ENCODE measurements at places on chromosomes 6 and 20. TPM values are rescaled to one million over a fixed set of nuclear protein-coding genes. Genes with fewer than 3 reads are reported as not detected.

GRCh38 chr6:14180609-14181008, 63.0 kb downstream of the CD83 start:
- H3K36me3 ChIP-seq = no peaks in the 10 kb centered on the region
- DNase-seq = no peak
- no peak overlapping the region for H3K4me3 ChIP-seq
- H3K27me3 ChIP-seq = no peaks in the 10 kb centered on the region
- H3K27ac ChIP-seq = no peak overlapping the region
- no peaks in the 10 kb centered on the region for H3K4me1 ChIP-seq

- no peak for DNase-seq
- H3K36me3 ChIP-seq = no peaks in the 10 kb centered on the region
- no peaks in the 10 kb centered on the region for H3K4me1 ChIP-seq
- H3K27ac ChIP-seq = no peak overlapping the region
- H3K27me3 ChIP-seq = no peaks in the 10 kb centered on the region
Observed at GRCh38 chr6:126182650-126183311, 157.1 kb upstream of the CENPW start.

DNA sequence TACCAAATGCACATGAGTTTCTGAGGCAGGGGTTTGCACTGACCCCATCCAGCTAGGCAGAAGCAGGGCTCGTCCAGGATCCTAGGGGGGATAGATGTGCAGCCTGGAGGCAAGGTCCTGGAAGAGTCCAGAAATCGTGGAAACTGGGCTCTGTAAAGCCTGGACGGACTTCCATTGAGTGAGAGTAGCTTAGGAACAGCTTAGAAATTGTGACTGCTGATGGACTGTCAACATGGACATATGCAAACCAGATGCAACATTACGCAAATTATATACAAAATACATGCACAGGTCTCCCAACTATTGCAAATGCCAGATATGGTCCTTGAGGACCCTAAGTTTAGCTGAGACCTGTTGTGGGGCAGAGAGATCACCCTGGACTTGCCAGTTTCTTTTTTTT, 4.8 kb upstream of the EMILIN3 start:
- H3K27ac ChIP-seq = no peak overlapping the region
- no peak for DNase-seq
- H3K4me3 ChIP-seq = no peak overlapping the region

DNA sequence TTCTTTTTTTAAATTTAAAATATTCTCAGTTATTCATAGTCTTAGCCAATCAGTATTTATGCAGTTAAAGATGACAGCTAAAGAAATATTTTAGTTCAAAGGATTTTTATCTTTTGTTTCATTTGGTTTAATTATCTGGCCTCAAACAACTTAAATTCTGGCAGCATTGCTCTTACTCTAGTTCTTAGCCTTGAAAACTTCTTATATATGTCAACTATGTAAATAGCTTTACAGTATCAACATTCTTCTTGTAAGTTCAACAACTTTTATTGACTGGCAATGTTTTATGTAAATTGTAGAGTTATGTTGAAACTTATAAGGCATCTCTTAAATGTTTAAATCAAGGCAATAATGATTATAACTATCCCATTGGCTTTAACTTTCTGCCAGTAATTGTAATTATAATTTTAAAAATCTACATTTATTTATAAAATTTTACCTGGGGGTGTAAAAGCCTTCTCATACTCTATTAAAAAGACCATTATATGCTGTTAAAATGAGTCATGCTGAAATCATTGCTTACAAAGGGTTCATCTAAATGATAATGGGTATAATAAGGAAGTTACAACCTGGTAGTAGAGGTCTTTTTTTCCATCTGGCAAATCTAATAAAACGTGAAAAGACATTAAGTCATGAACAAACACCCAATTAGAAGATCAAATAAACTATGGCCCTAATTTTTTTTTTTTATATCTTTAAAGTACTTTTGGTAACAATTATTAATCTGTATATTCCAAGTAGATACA, 45.8 kb upstream of the FAM184A start:
- H3K27me3 ChIP-seq = no peaks in the 10 kb centered on the region
- H3K4me3 ChIP-seq = no peak overlapping the region
- no peak overlapping the region for H3K27ac ChIP-seq
- no peaks in the 10 kb centered on the region for H3K4me1 ChIP-seq
- H3K36me3 ChIP-seq = no peaks in the 10 kb centered on the region

DNA sequence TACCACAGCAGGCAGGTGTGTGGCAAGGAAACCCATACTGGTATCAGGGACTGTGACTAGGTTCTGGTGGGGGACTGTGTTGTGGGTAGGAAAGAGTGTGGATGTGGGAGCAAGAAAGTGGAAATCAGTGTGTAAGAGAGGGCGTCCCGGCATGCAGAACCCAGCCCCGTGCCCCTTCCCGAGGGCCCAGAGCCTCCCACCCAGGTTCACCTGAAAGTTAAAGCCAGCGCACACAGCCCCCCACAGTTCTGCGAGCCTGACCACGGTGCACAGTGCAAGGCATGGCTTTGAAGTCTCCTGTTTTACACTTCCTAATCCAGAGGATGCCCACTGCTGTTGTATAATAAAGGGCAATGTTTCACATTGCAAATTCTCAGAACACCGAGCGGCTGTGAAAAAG, 22.7 kb downstream of the MAFB start:
- no peak overlapping the region for H3K4me3 ChIP-seq
- no peak for DNase-seq
- no peak overlapping the region for H3K27ac ChIP-seq
- no peaks in the 10 kb centered on the region for H3K27me3 ChIP-seq
- no peaks in the 10 kb centered on the region for H3K36me3 ChIP-seq
- no peaks in the 10 kb centered on the region for H3K4me1 ChIP-seq

The THEMIS gene
- total RNA-seq = 71.3 TPM

- H3K4me3 ChIP-seq = no peak overlapping the region
- H3K36me3 ChIP-seq = no peaks in the 10 kb centered on the region
- peaks cover 2% of the 10 kb centered on the region for H3K4me1 ChIP-seq
- no peak for DNase-seq
Observed at GRCh38 chr6:10578723-10579122, 57.6 kb downstream of the GCNT2 start.

The RSPO3 gene
- 1.3 TPM for total RNA-seq

- DNase-seq = peak; percentile 81
- no peaks in the 10 kb centered on the region for H3K27me3 ChIP-seq
- no peak overlapping the region for H3K27ac ChIP-seq
Observed at GRCh38 chr6:109491207-109491938, 8.4 kb upstream of the ZBTB24 start.

The COL11A2 gene
- 2.1 TPM for total RNA-seq

GRCh38 chr20:20414640-20415220, 46.8 kb downstream of the INSM1 start:
- no peaks in the 10 kb centered on the region for H3K36me3 ChIP-seq
- H3K4me3 ChIP-seq = no peak overlapping the region
- no peak overlapping the region for H3K27ac ChIP-seq
- peaks cover 14% of the 10 kb centered on the region for H3K4me1 ChIP-seq
- no peaks in the 10 kb centered on the region for H3K27me3 ChIP-seq

DNA sequence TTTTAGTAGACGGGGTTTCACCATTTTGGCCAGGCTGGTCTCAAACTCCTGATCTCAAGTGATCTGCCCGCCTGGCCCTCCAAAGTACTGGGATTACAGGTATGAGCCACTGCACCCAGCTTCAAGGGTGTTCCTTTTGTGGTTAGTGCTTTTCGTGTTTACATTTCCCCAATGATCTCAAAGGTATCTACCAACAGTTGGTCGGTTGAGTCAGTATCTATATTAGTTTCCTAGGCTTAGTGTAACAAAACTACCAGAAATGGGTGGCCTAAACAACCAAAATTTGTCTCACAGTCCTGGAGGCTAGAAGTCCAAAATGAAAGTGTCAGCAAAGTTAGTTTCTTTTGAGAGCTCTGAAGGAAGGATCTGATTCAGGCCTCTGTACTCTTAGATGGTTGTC, 30.1 kb downstream of the CASP8AP2 start:
- no peaks in the 10 kb centered on the region for H3K27me3 ChIP-seq
- H3K4me3 ChIP-seq = no peak overlapping the region
- no peak for DNase-seq
- H3K4me1 ChIP-seq = no peaks in the 10 kb centered on the region

The SOX18 gene
- 0.66 TPM for total RNA-seq

The PLCB1 gene
- total RNA-seq = 4.7 TPM

DNA sequence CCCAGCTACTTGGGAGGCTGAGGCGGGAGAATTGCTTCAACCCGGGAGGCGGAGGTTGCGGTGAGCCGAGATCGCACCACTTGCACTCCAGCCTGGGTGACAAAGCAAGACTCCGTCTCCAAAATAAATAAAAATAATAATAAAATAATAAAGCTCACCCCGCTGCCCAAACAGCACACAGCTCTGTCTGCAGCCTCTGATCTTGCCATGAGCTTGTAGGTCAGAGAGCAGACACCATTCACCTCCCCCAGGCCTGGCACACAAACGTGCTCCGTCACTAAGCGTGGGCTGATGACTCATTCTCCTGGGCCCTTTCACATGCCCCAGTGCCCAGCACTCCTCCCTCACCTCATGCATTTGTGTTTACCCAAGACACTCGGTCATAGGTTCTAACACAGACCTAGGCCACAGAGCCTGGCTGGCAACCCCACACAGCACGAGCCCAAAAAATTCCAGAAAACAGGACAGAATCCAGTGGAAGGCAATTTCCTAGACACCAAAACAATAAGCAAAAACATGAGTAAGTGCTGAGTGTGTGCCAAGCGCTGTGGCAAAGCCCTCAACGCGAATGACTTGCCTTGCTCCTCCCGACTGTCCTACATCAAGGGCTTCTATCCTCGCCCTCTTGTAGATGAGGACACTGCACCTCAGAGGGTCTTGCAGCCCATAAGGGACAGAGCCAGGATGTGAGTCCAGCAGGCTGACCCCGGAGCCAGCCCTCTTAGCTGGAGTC, 18.0 kb downstream of the ATP9A start:
- DNase-seq = no peak
- no peaks in the 10 kb centered on the region for H3K4me1 ChIP-seq
- no peaks in the 10 kb centered on the region for H3K27me3 ChIP-seq
- H3K36me3 ChIP-seq = no peaks in the 10 kb centered on the region
- H3K27ac ChIP-seq = no peak overlapping the region
- no peak overlapping the region for H3K4me3 ChIP-seq

GRCh38 chr6:92893741-92894140, 525.6 kb downstream of the EPHA7 start:
- H3K4me1 ChIP-seq = no peaks in the 10 kb centered on the region
- no peak for DNase-seq
- H3K4me3 ChIP-seq = no peak overlapping the region
- no peaks in the 10 kb centered on the region for H3K36me3 ChIP-seq
- H3K27me3 ChIP-seq = no peaks in the 10 kb centered on the region

The RHAG gene
- 2.8 TPM for total RNA-seq

GRCh38 chr6:127076466-127076865, 42.0 kb upstream of the RSPO3 start:
- no peaks in the 10 kb centered on the region for H3K36me3 ChIP-seq
- H3K4me3 ChIP-seq = no peak overlapping the region
- H3K4me1 ChIP-seq = no peaks in the 10 kb centered on the region
- no peak overlapping the region for H3K27ac ChIP-seq

- H3K36me3 ChIP-seq = no peaks in the 10 kb centered on the region
- no peaks in the 10 kb centered on the region for H3K4me1 ChIP-seq
- no peak overlapping the region for H3K27ac ChIP-seq
Observed at GRCh38 chr20:15205028-15205427, 867.6 kb upstream of the FLRT3 start.

DNA sequence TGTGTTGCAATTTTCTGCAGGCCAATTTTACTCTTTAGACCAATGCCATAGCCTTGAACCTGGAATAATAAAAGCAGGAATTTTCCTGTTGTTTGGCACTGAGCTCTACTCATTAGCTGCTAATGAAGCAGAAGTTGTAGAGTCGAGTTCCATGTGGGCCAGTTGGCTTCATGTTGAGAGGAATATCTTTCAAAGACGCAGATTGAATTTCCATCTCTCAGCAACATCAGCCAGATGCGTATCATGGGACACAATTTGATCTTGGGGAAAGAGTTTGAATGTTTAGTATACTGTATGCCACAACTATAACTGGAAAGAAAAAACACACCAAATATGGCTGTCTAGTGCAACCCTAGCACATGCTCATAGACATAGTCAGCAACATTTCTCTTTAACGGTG, 259.6 kb downstream of the BCKDHB start:
- no peak for DNase-seq
- H3K4me1 ChIP-seq = no peaks in the 10 kb centered on the region
- no peak overlapping the region for H3K27ac ChIP-seq

The TBX18 gene
- total RNA-seq = 0.90 TPM

Data from thymus (tissue), 14 donors.